Progenitor cell of endocrine pancreas (in vitro differentiated cells): ENCODE measurements at places on chromosomes 3 and 15. TPM values are rescaled to one million over a fixed set of nuclear protein-coding genes. Genes with fewer than 3 reads are reported as not detected.

DNA sequence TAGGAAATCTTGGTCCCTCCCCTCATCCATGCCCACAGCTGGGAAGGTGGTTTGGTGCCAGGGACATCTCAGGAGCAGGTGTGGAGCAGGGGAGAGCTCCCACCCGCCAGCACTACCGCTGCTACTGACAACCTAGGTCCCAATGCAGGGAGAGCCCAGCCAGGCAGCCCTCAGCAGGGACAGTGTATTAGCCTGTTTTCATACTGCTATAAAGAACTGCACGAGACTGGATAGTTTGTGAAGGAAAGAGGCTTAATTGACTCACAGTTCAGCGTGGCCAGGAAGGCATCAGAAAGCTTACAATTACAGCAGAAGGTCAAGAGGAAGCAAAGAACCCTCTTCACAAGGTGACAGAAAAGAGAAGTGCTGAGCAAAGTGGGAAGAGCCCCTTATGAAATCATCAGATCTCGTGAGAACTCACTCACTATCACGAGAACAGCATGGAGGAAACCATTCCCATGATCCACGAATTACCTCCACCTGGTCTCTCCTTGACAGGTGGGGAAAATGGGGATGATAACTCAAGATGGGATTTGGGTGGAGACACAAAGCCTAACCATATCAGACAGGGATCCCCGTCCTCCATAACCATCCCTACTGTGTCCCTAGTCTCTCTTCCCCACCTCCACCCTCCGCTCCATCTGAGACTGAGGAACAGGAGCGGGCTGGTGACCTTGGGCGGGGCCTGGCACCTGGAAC, 218.6 kb downstream of the TBC1D2B start:
- no peak for DNase-seq

GRCh38 chr3:7847021-7847420, 654.6 kb upstream of the LMCD1 start:
- no peak for DNase-seq

SLC12A1 gene
- total RNA-seq: 0.16 TPM in 1 of 2 replicates, not detected in the other

CCDC71 gene
- total RNA-seq: 28.6 and 29.8 TPM in 2 replicates

DNA sequence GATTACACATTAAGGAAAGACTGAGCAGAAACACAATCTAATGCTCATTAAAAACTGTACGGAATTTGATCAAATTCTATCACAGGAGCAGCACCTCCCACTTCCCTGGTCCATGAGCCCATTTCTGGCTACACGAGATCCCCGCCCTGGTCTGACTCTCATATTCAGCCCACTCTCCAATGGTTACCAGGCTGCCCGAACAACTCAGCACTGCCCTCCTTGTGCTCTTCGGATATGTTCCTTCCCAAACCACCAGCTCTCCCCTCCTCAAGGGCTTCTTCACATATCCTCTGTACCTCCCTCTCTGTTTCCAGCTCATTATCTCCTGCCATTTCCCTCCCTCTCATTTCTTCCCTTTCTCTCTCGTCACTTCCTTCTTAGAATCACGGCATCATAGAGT, 180.5 kb downstream of the RSL24D1 start:
- no peak for DNase-seq

- peak; percentile 37 for DNase-seq
Measured at GRCh38 chr3:129383292-129383860, 45.1 kb downstream of the EFCAB12 start.

- DNase-seq: no peak
Measured at GRCh38 chr3:64074060-64074459, 50.8 kb upstream of the PSMD6 start.

ADIPOQ gene
- not detected in 2 replicates for total RNA-seq

DNA sequence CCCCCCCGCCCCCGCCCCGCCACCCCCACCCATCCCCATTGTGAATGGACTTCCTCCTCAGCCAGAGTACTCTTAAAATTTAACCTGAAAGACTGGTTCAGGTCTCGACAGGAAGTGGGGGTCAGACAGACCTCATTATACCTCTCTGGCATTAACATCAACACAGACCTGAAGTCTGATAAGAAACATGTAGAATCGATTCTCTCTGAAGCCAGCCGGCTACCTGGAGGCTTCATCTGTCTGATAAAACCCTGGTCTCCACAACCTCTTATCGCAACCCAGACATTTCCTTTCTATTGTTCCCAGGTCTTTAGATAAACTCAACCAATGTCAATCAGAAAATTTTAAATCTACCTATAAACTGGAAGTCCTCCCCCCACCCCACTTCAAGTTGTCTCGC, 42.6 kb downstream of the SLCO2A1 start:
- no peak for DNase-seq

KIF15 gene
- 17.0 and 21.4 TPM in 2 replicates for total RNA-seq

SELENOK gene
- total RNA-seq: 40.2 and 44.2 TPM in 2 replicates
